Chondrocyte (in vitro differentiated cells): ENCODE measurements at places on chromosomes 4 and X. TPM values are rescaled to one million over a fixed set of nuclear protein-coding genes. Genes with fewer than 3 reads are reported as not detected.

Gene ENPEP
- 0.63 to 2.2 TPM (median 0.72 TPM) in 3 replicates for total RNA-seq

Gene RHOXF2
- total RNA-seq, result not detected in 3 replicates

Gene TAF1
- 26.4 to 31.3 TPM (median 27.9 TPM) in 3 replicates for total RNA-seq

Gene GLUD2
- 0.42 to 0.75 TPM (median 0.46 TPM) in 3 replicates for total RNA-seq

Gene IQCM
- not detected in 3 replicates for total RNA-seq

Gene RTL9
- 0.20 to 0.33 TPM in 2 of 3 replicates, not detected in the other for total RNA-seq

Gene PFKFB1
- 0.25 to 0.31 TPM in 2 of 3 replicates, not detected in the other for total RNA-seq

Gene GPRIN3
- total RNA-seq, result 0.03 to 0.10 TPM (median 0.10 TPM) in 3 replicates

Gene PDCL2
- not detected in 3 replicates for total RNA-seq

GRCh38 chr4:183478123-183478522 lies 26.7 kb upstream of the ING2 start:
- DNase-seq, result no peak

GRCh38 chr4:82957045-82957444 lies 53.6 kb downstream of the LIN54 start:
- no peak for DNase-seq

GRCh38 chr4:183621875-183622274 lies 37.1 kb downstream of the RWDD4 start:
- DNase-seq, result no peak

GRCh38 chrX:72393836-72394517 lies 88.3 kb upstream of the CITED1 start:
- no peak for DNase-seq

GRCh38 chr4:4470208-4470607 lies 71.6 kb downstream of the STX18 start:
- DNase-seq, result no peak

DNA sequence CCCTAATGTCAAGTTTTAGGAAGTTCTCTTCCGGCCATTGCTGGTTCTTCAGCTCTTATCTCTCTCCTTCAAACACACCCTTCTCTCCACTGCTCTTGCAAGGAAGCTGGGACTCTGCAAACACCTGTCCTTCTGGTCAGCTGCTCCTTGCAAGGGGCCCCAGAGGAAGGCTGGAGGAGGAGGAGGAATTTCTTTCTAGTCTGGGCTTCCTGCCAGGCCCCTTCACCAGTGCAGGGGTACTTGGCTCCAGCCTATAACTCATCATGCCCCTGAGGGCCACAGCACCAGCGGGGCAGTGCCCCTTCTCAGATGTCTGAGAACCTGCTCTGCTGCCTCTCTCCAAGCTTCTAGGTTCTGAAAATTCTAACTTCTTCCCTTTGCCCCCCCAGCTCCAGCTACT lies 46.7 kb downstream of the REELD1 start:
- DNase-seq, result no peak

GRCh38 chr4:8880851-8881250 lies 9.2 kb upstream of the HMX1 start:
- no peak for DNase-seq

DNA sequence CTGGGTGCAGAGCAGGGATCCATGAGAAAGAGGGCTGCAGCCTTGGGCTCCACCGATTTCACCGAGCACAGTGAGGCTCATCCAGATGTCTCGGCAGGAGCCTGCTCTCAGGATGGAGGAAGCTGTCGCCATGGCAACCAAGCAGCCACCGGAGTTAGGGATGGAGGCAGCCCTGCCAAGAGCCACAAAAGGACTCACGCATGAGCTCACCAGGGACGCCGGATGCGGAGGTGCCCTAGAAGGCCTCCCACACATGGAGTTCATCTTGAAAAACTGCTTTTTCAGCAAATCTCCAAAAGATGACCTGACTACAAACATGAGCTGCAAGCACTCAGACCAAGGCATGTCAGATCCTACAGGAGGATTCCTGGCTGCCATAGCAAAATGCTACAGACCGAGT lies 90.7 kb downstream of the WFS1 start:
- no peak for DNase-seq

GRCh38 chr4:2286904-2287593 lies 25.1 kb upstream of the MXD4 start:
- no peak for DNase-seq

- no peak for DNase-seq
Observed at GRCh38 chrX:23694606-23695005, 27.3 kb downstream of the PRDX4 start.

- DNase-seq, result no peak
Observed at GRCh38 chr4:137531986-137532868, at the start of gene PCDH18. Gene PCDH18, minus strand, starts transcription at chr4:137532494. Its CDS starts 406 bp downstream, at chr4:137532088.

- DNase-seq, result no peak
Observed at GRCh38 chr4:165522050-165522449, 143.2 kb downstream of the CPE start.

- no peak for DNase-seq
Observed at GRCh38 chr4:156635051-156635450, 336.5 kb downstream of the PDGFC start.

DNA sequence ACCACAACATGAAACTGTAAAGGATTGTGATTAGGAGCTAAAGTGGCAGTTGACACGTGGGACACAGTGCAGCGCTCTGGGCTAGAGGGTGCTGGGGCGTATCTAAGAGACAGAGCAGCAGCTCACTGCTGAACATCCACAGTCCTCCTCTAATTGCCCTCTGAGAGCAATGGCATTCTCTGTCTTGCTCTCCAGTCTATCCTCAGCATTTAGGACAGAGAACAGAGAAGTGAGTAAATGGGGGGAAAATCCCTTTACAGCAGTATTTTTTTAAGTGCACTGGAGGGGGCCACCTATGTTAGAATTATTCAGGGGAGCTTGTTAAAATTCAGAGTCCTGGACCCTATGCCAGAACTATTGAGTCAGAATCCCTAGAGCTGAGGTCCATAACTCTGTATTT lies 4.2 kb upstream of the TMEM154 start:
- DNase-seq, result no peak

DNA sequence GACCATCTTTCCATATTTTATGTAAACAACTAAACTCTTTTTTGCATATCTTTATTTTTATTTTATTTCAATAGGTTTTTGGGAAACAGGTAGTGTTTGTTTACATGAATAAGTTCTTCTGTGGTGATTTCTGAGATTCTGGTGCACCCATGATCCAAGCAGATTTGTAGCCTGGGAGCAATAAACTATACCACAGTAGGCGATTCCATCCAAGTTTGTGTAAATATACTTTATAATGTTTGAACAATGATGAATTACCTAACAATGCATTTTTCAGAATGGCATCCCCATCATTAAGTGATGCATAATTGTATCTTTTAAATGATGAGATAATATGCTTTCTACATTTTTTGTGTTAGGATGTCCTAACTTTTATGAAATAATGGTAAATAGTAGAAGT lies 39.2 kb upstream of the CYSLTR1 start:
- DNase-seq, result no peak

GRCh38 chr4:61511716-61512488 lies 311.8 kb downstream of the ADGRL3 start:
- DNase-seq, result no peak
